ENCODE measurements at places on chromosomes 5 and 9.

DNA sequence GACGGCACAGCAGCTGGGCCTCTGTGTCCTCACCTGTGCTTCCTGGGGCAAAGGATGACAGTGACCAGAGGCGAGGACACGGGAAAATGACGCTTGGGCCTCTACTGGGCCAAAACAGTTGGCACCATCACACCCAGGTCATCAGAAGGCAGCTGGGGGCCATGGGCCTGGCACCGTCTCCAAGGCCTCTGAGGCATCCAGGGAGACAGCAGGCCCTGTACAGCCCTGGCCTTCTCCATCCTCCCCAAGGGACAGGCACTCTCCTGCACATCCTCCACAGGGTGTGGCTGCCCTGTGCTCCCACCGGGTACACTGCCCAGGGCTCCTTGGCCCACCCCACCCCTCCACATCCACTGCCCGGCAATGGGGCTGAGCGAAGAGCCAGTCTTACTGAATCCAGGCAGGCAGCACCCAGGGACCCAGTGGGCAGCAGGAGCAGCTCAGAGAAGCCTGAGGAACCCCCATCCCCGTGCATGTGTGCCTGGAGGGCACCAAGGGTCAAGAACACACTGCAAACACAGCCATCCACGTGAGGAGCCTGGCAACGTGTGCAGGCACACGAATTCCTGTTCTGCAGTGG lies 4.0 kb downstream of the LPCAT1 start:
- DNase-seq = peak; percentile 1

- no peak for DNase-seq
Measured at GRCh38 chr9:129347316-129348120, 169.5 kb upstream of the IER5L start.

- DNase-seq = no peak
Measured at GRCh38 chr9:136197084-136197875, 7.6 kb downstream of the LHX3 start.

DNA sequence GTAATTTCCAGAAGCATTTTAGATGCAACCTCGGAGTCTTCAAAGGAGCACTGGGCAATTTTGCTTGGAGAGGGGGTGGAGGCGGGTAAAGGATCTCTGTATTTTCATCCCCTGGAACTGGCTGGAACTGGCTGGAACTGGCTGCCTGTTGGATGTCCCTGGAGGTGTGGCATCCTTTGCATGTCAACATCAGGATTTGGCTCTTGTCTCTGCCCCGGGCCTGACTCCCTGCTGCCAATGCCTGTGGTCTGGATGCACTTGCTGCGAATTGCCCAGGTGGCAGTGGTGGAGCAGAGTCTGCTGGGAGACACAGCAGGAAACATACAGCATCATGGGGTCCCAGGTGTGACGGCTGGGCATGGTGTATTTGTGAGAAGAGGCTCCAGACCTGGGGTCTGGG lies 391.3 kb downstream of the GADD45G start:
- DNase-seq = no peak

- DNase-seq = no peak
Measured at GRCh38 chr9:133884907-133885744, 107.0 kb downstream of the VAV2 start.

GRCh38 chr9:73023025-73023541 lies 70.2 kb upstream of the ALDH1A1 start:
- no peak for DNase-seq

GRCh38 chr5:60403343-60404006 lies 296.5 kb downstream of the DEPDC1B start:
- DNase-seq = no peak

DNA sequence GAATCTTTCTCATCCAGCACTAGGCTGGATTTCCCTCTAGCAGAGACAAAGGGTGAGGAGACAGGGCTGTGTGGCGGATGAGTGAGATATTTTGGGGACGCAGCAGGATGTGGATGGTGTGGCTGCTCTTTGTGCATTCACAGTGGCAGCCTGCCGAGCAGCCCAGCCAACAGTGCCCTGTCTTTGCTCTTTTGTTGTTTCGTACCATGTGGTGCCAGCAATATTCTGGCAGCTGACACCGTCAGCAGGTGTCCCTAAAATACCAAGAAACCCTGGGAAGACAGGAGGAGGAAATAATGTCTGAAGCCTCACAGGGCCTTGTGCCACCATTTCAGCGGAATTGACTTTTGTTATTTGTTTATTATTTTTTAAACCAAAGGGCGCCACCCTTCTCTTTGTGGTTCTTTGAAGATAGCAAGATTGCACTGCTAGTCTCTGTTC lies 141.4 kb downstream of the CCDC192 start:
- DNase-seq = no peak

GRCh38 chr9:133584559-133585476 lies 24.4 kb downstream of the FAM163B start:
- DNase-seq = no peak
